ENCODE measurements at places on chromosomes 13 and 19. TPM values are rescaled to one million over a fixed set of nuclear protein-coding genes. Genes with fewer than 3 reads are reported as not detected.

- peak; percentile 17 for DNase-seq
Measured at GRCh38 chr13:95564733-95565291, 12.3 kb downstream of the CLDN10 start.

GRCh38 chr19:51621178-51621577 lies 9.0 kb downstream of the SIGLEC5 start:
- DNase-seq = no peak

GRCh38 chr19:28520998-28521568 lies 691.9 kb downstream of the UQCRFS1 start:
- no peak for DNase-seq

DNA sequence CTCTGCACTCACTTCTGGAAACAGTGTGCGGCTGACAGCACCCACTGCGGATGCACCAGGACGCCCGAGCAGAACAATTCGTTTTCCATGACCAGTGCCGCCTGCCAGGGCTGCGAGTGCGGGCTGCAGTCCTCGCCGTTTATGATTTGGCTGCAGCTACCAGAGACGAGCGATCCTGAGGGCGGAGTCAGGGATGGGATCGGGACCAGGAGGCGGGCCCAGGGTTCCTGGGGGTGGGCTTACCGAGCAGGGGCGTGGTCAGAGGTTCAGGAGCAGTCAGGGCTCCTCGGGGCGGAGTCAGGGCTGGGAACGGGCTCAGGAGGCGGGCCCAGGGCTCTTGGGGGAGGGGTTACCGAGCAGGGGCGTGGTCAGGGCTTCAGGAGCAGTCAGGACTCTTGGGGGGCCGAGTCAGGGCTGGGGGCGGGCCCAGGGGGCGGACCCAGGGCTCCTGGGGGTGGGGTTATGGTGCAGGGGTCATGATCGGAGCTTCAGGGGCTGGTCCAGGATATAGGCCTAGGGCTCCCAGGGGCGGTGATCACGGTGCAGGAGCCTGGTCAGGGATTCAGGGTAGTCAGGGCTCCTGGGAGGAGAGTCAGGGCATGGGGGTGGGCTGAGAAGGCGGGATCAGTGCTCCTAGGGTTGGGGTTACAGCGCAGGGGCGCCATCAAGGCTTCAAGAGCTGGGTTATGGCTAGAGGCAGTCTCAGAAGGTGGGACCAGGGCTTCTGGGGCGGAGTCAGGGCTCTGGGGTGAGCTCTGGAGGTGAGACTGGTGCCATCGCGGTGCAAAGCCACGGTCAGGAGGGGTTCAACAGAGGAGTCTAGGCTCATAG lies 1.7 kb downstream of the KLK4 start:
- peak; percentile 88 for DNase-seq

GRCh38 chr19:29432677-29433076 lies 93.1 kb upstream of the VSTM2B start:
- no peak for DNase-seq

DNA sequence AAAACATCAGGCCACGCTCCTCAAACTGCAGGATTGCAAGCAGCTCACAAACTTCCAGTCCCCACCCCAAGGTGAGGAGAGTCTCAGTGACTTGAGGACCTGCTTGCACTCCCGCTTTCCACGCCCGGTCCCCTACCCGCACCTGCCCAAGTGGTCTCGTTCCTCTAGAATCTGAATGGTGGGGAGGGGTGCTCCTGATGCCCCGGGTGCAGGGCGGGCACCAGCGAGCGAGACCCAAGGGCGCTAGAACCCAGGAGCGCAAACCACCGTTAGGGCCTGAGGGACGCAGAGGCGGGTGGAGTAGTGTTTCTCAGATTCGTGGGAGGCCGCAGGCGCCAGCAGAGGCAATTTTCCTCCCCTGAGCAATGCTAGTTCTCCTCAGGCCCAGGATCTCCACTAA lies 40.3 kb downstream of the SOX1 start:
- DNase-seq = no peak

DNA sequence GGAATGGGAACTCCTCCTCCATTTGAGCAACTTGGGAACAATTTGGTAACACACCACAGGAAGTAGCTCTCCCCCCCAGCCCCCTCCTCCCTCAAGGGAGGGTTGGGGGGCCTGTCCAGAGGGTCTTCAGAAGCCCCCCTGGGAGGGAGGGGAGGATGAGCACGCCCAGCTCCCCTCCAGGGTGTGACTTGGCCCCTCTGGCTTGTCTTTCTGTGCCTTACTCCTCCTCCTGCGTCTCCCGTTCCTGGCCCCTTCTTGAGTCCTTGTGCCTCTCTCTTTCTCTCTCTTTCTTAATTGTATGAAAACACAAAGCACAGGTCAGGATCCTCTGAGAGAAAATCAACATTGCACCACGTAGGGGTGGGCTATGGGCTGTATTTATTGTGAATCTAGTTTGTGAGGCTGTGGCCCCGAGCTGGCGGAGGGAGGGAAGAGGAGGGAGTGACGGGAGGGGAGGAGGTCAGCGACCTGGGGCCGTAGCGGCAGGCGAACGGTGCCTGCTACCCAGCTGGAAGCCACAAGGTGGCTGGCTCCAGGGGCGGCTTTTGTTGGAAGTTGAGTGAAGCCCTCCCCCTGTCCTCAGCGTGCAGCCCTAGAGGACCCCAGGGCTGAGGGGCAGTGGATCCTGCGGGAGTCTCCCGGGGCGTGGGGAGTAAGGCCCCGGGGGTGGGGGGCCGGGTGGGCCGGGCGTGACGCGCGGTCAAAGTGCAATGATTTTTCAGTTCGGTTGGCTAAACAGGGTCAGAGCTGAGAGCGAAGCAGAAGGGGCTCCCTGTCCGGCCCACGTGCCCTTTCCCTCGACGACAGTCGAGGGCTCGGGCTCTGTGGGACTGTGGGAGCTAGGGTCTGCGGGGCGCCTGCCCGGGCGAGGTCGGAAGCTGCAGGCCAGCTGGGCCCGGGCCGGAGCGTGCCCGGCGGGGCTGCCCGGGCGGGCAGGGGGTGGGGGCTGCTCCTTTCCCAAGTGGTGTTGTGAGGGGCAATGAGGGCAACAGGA lies 6.4 kb downstream of the LYL1 start:
- no peak for DNase-seq

DNA sequence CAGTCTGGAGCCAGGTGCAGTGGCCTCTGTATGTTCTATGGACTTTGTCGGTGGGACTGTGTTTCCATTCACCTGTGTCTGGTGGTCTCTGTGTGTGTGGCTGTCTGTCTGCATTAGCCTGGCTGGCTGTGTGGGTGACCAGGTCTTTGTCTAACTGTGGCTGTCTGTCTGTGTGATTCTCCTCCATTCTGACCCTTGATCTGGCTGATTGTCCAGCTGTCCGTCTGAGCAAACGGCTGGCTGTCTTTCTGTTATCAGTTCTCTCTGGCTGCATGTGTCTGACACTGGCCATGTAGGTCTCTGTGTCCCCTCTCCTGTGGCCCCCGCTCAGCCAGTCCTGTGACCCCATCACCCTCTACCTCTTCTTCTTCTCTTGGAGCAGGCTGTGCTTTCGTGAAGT lies 53.2 kb downstream of the CELF5 start:
- DNase-seq = no peak

The CYP4F12 gene
- total RNA-seq = not detected

The OR10H1 gene
- total RNA-seq = not detected

The ZNF577 gene
- 5.7 TPM for total RNA-seq

The KIR2DL3 gene
- not detected for total RNA-seq

The LILRB3 gene
- 1.1 TPM for total RNA-seq

The TEX101 gene
- not detected for total RNA-seq

The F10 gene
- total RNA-seq = not detected
